NT2/D1 (cell line): ENCODE measurements at places on chromosomes 1 and 21.

GRCh38 chr1:45012639-45013278, 705 bp downstream of the UROD start:
- peak; percentile 40 for DNase-seq

- DNase-seq: no peak
Measured at GRCh38 chr1:94998114-94998513, 71.2 kb upstream of the CNN3 start.

GRCh38 chr21:29708401-29708800, 231.4 kb downstream of the GRIK1 start:
- no peak for DNase-seq

DNA sequence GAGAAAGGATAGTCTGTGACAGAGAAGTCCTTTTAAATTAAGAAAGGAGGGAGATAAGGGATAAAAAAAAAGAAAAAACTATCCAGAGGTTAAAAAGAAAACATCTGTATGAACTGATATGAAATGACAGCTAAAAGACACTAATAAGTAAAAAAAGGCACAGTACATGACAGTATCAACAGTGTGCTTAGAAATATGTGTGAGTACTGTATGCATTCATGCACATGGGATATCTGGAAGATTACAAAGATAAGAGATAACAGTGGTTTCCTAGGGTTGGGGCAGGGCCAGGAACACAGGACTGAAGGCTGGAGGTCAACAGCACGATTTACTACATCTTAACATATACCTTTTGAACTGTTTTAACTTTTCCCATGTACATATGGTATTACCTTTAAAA, 13.3 kb downstream of the PTP4A2 start:
- no peak for DNase-seq

GRCh38 chr21:35375115-35375514, 326.0 kb upstream of the RUNX1 start:
- no peak for DNase-seq

- DNase-seq: peak; percentile 83
Measured at GRCh38 chr1:231240883-231241735, at the start of gene GNPAT. GNPAT (plus strand) TSS chr1:231241212; CDS start chr1:231241379, 167 bp downstream.

DNA sequence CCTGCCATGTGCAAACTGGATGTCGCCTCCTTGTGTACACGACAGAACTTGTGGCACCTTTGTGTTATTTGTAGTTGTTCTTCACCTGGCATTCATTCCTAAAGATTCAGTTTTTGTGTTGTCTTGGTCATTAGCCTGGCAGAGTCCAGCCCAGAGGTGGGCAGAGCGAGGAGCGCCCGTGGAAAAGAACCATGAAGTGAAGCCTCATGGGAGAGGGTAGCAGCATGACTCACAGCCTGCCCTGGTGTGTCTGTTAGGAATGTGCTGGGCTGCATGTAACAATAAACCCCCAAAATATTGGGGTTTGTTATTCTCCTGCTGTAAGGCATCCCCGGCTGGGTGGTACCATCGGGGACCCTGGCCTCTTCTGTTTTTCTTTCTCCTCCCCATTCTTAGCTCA, 124.9 kb upstream of the TMEM51 start:
- DNase-seq: no peak

DNA sequence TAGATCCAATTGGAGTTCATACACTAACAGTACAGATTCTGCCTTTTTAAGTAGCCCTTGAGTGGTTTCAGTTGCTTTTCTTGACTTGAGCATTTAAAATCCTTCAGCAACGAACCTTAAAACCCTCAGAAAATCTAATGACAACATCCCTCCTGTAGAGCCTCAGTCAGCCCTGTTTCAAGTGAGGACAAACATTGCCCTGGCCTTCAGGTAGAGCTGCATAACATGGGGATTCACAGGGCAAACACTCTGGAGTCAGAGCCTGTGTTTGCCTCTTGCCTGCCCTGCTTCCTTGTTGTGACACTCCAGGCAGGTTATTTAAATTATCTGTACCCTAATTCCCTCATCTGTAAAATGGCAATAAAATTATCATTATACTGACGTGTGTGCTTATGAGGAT, 96.1 kb upstream of the KCNA3 start:
- DNase-seq: no peak

- no peak for DNase-seq
Measured at GRCh38 chr21:14673649-14674048, 127.5 kb upstream of the SAMSN1 start.

GRCh38 chr1:198128533-198128932, 28.3 kb upstream of the NEK7 start:
- no peak for DNase-seq

DNA sequence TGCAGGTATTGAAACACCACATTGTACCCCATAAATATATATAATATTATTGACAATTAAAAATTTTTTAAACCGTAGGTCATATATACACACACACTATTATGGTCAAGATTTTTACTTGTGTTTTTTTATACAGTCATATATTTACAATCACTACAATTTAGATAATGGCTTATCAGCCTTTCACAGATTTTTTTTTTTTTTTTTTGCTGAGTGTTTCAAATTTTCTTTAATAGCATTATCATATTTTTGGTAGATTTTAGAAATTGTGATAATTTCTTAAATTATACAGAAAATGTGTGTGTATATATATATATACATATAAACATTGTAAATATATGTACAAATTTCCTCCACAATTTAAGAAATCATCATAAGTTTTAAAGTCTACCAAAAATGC, 68.6 kb upstream of the RGS2 start:
- no peak for DNase-seq

DNA sequence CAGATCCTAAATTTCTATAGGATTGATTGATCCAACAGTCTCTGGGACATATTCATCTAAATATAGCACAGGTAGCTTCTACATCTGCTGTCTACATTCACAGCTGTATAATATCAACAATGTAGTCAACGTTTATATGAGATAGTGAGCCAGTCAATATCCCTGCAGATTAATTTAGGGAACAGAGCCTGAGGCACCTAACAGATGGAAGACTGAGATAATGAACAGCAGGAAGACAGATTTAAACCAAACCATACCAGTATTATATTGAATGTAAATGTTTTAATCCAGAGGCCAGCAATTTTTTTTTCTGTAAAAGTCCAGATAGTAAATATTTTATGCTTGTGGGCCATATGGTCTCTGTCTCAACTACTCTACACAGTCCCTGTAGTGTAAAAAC, 2072.4 kb downstream of the MRPL39 start:
- no peak for DNase-seq

DNA sequence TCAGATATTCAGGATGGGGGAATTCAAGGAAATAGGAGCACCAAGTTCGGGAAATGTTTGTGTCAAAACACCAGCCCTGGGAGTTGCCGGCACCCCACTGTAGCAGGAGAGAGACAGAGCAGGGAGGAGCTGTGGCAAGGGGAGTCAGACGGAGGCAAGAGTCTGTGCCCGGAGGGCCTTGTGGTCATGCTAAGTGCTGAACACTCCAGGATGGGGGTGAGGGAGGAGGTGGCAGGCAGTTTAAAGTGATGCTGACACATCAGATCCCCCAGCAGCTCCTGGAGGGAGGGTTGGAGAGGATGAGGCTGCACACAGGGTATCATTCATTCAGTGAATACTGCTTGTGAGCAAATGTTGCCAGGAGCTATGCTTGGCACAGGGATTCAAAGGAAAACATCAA, 150.3 kb upstream of the ETV3 start:
- no peak for DNase-seq

GRCh38 chr1:10320336-10320735, 78.5 kb upstream of the PGD start:
- DNase-seq: no peak

DNA sequence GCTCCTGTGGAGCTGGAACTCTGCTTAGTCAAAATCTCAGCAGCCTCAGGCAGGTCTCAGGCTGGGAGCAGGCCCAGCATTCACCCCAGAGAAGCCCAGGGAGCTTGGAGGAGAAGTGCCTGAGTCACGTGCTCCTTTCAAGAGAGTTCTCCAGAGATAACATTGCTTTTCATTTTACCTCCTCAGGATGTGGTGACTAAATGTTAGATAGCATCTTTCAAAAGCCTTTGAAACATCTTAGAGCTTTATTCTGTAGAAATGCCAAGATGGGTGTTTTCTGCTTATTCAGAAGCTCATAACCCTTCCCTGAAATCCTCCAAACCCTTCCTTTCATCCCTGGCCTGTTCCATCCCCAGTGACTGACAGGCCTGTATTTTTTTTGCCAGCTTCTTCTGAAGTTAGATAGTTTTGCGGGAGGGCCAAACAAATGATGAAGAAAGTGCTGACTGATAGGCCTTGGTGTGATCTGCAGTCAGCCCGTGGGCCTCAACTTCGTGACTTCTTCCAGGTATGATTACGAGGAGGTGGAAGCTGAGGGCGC, 58.0 kb downstream of the PGM1 start:
- DNase-seq: no peak

DNA sequence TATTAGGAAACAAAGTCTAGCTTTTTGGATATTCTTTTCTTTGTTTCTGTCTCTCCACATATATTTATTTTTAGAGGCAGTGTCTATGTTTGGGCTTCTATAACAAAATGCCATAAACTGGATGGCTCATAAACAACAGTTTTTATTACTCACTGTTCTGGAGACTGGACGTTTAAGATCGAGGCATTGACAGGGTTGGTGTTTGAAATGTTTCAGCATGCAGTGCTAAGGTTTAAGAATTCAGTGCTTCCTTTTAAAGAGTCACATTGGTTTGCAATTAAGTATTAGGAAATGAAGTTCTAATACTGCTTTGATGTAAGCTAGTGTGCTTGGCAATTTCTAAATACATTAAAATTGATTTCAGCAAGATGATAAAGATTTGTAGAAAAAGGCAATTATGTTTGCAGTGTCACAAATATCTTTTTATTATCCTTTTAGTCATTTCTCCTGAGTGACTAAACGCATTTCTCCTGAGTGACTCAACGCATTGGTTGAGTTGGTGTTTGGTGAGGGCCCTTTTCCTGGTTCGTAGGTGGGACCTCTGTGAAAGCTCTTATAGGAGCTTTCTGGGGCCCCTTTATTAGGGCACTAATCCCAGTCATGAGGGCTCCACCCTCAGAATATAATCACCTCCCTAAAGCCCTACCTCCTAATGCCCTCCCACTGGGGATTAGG, 317.0 kb downstream of the USP25 start:
- DNase-seq: no peak

DNA sequence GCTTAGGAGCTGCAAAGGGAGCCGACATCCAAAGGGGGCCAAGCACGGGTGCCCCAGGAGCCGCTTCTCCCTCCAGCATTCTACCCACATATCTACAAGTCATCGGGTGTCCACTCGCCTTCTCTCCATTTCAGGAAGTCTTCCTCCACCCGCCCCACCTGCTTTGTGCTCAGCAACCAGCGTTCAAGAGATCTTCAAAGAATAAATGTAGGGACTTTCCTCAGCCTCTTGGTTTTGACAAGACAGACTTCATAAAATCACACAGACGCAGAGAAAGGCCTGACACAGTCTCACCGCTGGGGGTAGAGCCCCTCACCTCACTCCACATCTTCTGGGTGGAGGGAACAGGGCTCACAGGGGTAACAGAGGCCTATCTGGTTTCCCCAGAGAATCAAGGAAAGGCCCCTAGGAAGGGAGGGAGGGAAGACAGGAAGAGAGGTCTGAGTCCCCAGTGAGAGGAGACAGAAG, 49.5 kb downstream of the SSBP3 start:
- DNase-seq: no peak

DNA sequence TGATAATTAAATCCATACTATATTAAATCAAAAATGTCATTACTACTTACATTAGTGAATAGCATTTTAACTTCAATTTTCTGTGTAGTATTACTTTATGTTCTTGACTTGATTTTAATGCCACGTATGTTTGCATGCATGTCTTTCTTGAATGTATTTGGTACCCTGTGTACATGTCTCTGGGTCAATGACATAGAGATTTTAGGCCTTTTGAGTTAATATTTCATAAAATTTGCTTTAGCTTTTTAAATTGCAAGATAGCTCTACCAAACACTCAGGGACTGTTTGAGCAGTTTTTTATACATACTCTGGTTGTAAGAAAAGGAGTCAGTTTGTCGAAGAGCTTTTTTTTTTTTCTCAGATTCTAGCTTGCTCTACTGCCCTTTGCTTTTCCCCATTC, 1.5 kb downstream of the MLLT11 start:
- DNase-seq: no peak

- no peak for DNase-seq
Measured at GRCh38 chr1:246726255-246726679, 2.1 kb downstream of the SCCPDH start.

GRCh38 chr21:36463991-36464390, 15.9 kb downstream of the CLDN14 start:
- no peak for DNase-seq
